Osteocyte (in vitro differentiated cells): ENCODE measurements at places on chromosomes 16 and 17. TPM values are rescaled to one million over a fixed set of nuclear protein-coding genes. Genes with fewer than 3 reads are reported as not detected.
A peak's percentile ranks its signal among the peaks of the same experiment; 100 is the strongest.

GRCh38 chr17:80499961-80500665, 23.7 kb upstream of the NPTX1 start:
- no peaks in the 10 kb centered on the region for H3K36me3 ChIP-seq
- H3K4me3 ChIP-seq = no peak overlapping the region
- H3K27ac ChIP-seq = no peak overlapping the region
- H3K4me1 ChIP-seq = peaks cover 16% of the 10 kb centered on the region
- DNase-seq = no peak

DNA sequence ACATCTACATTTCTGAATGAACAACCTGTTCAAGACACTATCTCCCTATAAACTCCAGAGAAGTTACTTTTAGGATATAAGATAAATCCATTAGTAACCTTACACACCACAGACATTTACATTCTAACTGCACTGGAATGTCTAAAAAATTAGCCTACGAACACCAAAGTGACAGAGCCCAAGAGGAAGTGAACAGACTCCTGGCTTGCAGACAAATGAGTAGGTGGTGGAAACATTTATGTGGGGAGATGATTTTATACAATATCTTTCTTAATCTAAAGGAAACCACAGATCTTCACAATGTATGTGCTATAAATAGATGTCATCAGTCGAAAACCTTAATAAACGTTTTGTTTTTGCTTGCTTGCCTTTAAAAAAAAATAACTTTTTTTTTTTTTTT, 18.8 kb downstream of the ZNF652 start:
- no peaks in the 10 kb centered on the region for H3K27me3 ChIP-seq
- no peak overlapping the region for H3K27ac ChIP-seq
- DNase-seq = no peak
- H3K4me1 ChIP-seq = peaks cover 28% of the 10 kb centered on the region
- H3K4me3 ChIP-seq = no peak overlapping the region
- H3K36me3 ChIP-seq = no peaks in the 10 kb centered on the region

DNA sequence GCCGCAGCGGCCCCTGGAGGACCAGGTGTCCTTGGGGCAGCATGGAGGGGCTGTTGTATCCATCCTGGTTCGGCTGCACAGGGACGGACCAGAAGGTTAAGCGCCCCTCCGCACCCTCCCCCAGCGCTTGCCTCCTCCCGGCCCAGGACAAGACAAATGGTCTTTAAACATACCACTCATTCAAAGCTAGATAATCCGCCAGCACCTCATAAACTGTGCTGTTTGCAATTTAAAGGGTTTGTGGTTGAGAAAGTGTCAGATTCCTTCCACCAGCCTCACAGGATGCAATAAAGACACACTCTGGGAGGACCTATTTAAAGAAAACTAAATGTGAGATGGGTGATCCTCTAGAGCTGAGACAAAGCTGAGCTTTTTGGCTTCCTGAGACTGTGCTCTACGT, 426.2 kb upstream of the EEF2KMT start:
- H3K27ac ChIP-seq = no peak overlapping the region
- H3K36me3 ChIP-seq = no peaks in the 10 kb centered on the region
- H3K4me1 ChIP-seq = no peaks in the 10 kb centered on the region

Gene FOXN1
- total RNA-seq = not detected in 2 replicates

- peaks cover 5% of the 10 kb centered on the region for H3K4me1 ChIP-seq
- no peak overlapping the region for H3K4me3 ChIP-seq
- no peak overlapping the region for H3K27ac ChIP-seq
- no peaks in the 10 kb centered on the region for H3K36me3 ChIP-seq
Observed at GRCh38 chr16:30185683-30186421, 2.5 kb downstream of the CORO1A start.

GRCh38 chr16:59514651-59515050, 780.5 kb upstream of the GOT2 start:
- no peak for DNase-seq
- H3K27ac ChIP-seq = no peak overlapping the region
- no peak overlapping the region for H3K4me3 ChIP-seq
- peaks cover 3% of the 10 kb centered on the region for H3K36me3 ChIP-seq

- H3K4me3 ChIP-seq = no peak overlapping the region
- H3K4me1 ChIP-seq = peaks cover 24% of the 10 kb centered on the region
- H3K27me3 ChIP-seq = no peaks in the 10 kb centered on the region
- peaks cover 11% of the 10 kb centered on the region for H3K36me3 ChIP-seq
- DNase-seq = no peak
Observed at GRCh38 chr17:28749516-28750177, 5.8 kb downstream of the TRAF4 start.

Gene TBX21
- not detected in 2 replicates for total RNA-seq

Gene SPN
- not detected in 2 replicates for total RNA-seq

Gene TP53TG3
- total RNA-seq = not detected in 2 replicates

Gene TPPP3
- total RNA-seq = 1.4 and 1.5 TPM in 2 replicates

GRCh38 chr17:27038676-27039075, 255.2 kb upstream of the WSB1 start:
- H3K27ac ChIP-seq = no peak overlapping the region
- H3K4me3 ChIP-seq = no peak overlapping the region
- H3K27me3 ChIP-seq = no peaks in the 10 kb centered on the region
- no peak for DNase-seq
- H3K36me3 ChIP-seq = no peaks in the 10 kb centered on the region

DNA sequence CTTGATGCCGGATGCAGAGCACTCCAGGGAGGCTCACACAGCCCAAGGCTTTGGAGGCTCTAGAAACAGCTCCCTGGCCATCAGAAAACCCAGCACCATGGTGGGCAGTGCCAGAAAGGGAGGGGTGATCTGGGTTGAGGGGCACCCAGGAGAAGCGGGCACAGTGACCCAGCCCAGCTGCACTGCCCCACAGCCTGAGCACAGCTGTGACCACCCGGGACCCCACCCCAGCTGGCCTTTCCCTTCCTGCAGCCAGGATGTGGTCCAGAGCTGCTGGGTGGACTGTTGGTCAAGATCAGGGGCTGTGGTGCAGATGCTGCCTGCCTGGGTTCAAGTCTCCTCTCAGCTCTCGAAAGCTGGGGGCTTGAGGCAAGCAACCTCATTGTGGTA, 223.1 kb downstream of the ZNF423 start:
- H3K4me1 ChIP-seq = peaks cover 13% of the 10 kb centered on the region
- DNase-seq = peak; percentile 73
- H3K4me3 ChIP-seq = no peak overlapping the region
- H3K36me3 ChIP-seq = peaks cover 27% of the 10 kb centered on the region
- no peak overlapping the region for H3K27ac ChIP-seq

- H3K27me3 ChIP-seq = peaks cover 8% of the 10 kb centered on the region
- no peak overlapping the region for H3K4me3 ChIP-seq
- peak overlapping the region; percentile 50 for H3K27ac ChIP-seq
- peaks cover 14% of the 10 kb centered on the region for H3K4me1 ChIP-seq
- peaks cover 5% of the 10 kb centered on the region for H3K36me3 ChIP-seq
Observed at GRCh38 chr16:58020628-58021521, 4.7 kb upstream of the MMP15 start.

DNA sequence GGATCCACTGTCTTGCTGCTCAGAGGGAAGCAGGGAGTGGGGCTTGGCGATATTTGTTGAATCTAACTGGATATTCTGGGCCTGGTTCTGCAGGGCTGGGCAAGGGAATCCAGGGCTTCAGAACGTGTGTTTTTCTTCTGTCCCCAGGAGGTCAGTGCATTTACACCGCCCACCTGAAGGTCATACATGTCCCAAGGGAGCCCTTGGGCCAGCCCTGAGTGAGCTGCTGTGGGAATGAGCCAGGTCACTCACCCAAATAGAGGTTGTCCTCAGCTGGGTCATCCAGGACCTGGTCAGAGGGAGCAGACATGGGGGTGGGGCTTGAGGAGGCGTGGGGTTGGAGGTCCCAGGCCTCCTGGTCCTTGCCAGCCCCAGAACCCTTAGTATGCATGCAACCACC, 10.6 kb downstream of the CAMKK1 start:
- peaks cover 32% of the 10 kb centered on the region for H3K4me1 ChIP-seq
- no peaks in the 10 kb centered on the region for H3K27me3 ChIP-seq
- no peak overlapping the region for H3K27ac ChIP-seq
- no peak for DNase-seq

DNA sequence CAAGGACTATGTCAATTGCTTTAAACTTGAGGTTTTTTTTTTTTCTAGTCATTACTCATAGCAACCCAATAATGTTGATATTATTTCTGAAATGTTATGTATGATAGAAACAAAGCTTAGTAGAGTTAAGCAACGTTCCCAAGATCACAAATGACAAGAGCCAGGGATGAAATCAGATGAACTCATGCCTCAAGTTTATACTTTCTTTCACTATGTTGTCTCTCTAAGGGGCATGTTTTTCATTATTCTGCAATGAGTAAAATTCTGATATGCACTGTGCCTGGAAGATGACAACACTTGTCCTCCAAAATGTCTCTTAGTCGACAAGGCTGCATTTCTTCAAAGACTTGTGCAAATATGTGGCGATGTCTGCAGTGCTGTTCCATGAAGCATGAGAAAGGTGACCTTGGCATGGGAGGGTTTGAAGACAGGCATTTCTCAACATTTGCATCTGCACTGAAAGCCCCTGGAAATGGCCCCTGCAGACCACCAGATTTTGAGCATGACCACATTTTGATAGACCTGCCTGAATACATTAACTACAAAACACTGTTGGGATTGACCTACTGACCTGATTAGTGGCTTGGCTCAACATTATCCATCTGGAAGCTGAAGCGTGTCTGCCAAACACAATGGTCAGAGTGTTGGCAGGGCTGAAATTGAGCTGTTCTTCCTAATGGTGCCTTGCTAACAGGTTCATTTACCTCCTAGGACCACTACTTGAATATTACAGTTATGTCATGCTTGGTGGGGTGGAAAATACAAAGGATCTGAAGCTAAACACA, 1027.5 kb downstream of the CDH11 start:
- peaks cover 4% of the 10 kb centered on the region for H3K4me1 ChIP-seq
- no peak overlapping the region for H3K4me3 ChIP-seq

GRCh38 chr17:45276031-45276430, 14.1 kb upstream of the SPATA32 start:
- no peaks in the 10 kb centered on the region for H3K27me3 ChIP-seq
- peaks cover 12% of the 10 kb centered on the region for H3K36me3 ChIP-seq
- no peak overlapping the region for H3K27ac ChIP-seq
- no peak overlapping the region for H3K4me3 ChIP-seq

- no peak overlapping the region for H3K27ac ChIP-seq
- no peak overlapping the region for H3K4me3 ChIP-seq
- H3K4me1 ChIP-seq = peaks cover 16% of the 10 kb centered on the region
- H3K36me3 ChIP-seq = peaks cover 10% of the 10 kb centered on the region
- no peak for DNase-seq
Observed at GRCh38 chr16:89154390-89155183, 17.0 kb upstream of the CDH15 start.

GRCh38 chr16:46947900-46948547, 25.4 kb downstream of the DNAJA2 start:
- H3K4me1 ChIP-seq = no peaks in the 10 kb centered on the region
- no peak overlapping the region for H3K27ac ChIP-seq
- no peaks in the 10 kb centered on the region for H3K36me3 ChIP-seq
- DNase-seq = no peak
- H3K27me3 ChIP-seq = no peaks in the 10 kb centered on the region

GRCh38 chr17:68459037-68459639, 1.8 kb upstream of the WIPI1 start:
- no peak overlapping the region for H3K4me3 ChIP-seq
- H3K27me3 ChIP-seq = peaks cover 8% of the 10 kb centered on the region
- no peaks in the 10 kb centered on the region for H3K36me3 ChIP-seq
- H3K27ac ChIP-seq = no peak overlapping the region

GRCh38 chr16:30401768-30402425, 5.5 kb upstream of the ZNF771 start:
- H3K27ac ChIP-seq = peak overlapping the region; percentile 78
- H3K4me1 ChIP-seq = peaks cover 20% of the 10 kb centered on the region
- H3K36me3 ChIP-seq = no peaks in the 10 kb centered on the region
- no peak for DNase-seq
- H3K4me3 ChIP-seq = peak overlapping the region; percentile 84
- no peaks in the 10 kb centered on the region for H3K27me3 ChIP-seq

DNA sequence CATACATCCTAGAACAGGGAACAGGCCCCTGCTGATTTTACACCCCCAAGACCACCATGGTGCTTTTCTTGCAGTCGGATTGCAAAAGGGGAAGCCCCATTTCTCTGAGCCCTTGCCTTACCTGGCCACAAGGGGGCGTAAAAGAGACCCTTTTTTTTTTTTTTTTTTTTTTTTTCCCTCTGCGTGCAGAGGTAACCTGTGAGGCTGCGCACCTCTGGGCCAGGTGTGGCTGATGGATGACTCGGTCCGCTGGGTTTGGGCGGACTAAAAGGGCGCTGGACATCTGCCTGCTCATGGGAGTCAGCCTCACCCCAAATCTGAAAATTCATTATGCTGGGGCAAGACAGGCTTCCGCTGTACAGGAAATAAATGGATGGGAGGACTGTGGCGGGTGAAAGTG, 281.0 kb downstream of the CBLN1 start:
- H3K4me3 ChIP-seq = no peak overlapping the region
- H3K27ac ChIP-seq = no peak overlapping the region
- no peaks in the 10 kb centered on the region for H3K36me3 ChIP-seq

DNA sequence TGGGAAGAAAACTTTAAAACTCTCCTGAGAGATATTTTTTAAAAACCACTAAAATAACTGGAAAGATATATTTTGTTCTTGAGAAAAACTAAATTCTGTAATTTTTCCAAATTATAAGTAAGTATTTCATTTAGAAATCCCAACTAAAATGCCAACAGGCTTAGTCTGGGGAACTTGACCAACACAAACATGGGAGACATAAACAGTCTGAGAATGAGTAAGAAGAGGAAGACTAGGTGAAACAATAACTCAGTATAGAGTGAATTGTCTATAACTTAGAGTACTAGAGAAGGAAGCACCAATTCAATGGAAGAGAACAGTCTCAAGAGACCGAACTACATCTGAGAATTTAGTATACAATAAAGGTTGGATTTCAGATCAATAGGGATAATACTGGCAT, 2.9 kb downstream of the CMTM1 start:
- peaks cover 43% of the 10 kb centered on the region for H3K4me1 ChIP-seq
- DNase-seq = no peak
- H3K27me3 ChIP-seq = no peaks in the 10 kb centered on the region
- peak overlapping the region; percentile 2 for H3K27ac ChIP-seq
- H3K4me3 ChIP-seq = no peak overlapping the region

DNA sequence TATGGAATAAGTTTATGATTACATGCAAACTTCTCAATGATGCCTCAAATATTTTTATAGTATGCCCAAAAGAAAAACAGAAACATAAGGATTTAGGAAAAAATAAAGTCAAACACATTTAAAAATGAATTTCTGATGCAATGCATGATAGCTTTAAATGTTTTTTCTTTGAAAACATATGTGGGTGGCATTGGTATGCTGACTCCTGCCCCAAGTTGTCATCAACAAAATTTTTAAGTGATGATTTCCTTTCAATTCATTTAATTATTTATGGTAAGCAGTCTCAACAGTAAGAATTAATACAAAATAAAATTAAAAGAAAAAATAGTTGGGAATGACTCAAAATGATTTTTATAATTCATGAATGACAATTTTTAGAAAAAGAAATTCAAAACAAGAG, 104.9 kb downstream of the CEP112 start:
- H3K4me3 ChIP-seq = no peak overlapping the region
- DNase-seq = no peak
- peaks cover 17% of the 10 kb centered on the region for H3K4me1 ChIP-seq
- H3K27ac ChIP-seq = peak overlapping the region; percentile 78

Gene FZD2
- total RNA-seq = 203 and 207 TPM in 2 replicates

- no peaks in the 10 kb centered on the region for H3K36me3 ChIP-seq
- H3K4me3 ChIP-seq = no peak overlapping the region
- H3K27ac ChIP-seq = no peak overlapping the region
- H3K4me1 ChIP-seq = no peaks in the 10 kb centered on the region
Observed at GRCh38 chr16:1103636-1103980, 7.6 kb upstream of the C1QTNF8 start.
